ENCODE measurements at places on chromosomes 4 and X. TPM values are rescaled to one million over a fixed set of nuclear protein-coding genes. Genes with fewer than 3 reads are reported as not detected.

Gene PPP2R2C
- total RNA-seq = not detected

Gene CXCL11
- 0.06 TPM for total RNA-seq

Gene OFD1
- total RNA-seq = 8.4 TPM

DNA sequence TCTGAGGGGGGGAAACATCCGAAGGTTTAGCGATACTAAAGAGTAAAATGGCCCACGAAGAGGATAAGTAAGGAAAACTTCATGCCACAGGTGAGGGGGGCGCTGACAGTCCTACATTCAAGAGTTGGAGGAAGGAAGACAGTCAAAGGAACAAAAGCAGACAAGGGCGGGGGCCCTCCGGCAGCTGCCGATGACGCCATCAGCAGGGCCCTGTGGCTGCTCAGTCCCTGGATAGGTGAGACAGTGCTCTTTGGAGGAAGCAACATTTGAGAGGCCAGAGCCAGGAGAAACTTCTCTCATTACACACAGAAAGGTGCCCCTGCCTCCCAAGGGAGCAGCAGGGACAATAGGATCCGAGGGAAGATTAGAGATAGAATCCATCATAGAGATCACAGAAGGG lies 41.5 kb downstream of the RAB40AL start:
- DNase-seq = no peak

Gene FAM114A1
- total RNA-seq = 61.5 TPM

Gene NOA1
- 24.8 TPM for total RNA-seq

DNA sequence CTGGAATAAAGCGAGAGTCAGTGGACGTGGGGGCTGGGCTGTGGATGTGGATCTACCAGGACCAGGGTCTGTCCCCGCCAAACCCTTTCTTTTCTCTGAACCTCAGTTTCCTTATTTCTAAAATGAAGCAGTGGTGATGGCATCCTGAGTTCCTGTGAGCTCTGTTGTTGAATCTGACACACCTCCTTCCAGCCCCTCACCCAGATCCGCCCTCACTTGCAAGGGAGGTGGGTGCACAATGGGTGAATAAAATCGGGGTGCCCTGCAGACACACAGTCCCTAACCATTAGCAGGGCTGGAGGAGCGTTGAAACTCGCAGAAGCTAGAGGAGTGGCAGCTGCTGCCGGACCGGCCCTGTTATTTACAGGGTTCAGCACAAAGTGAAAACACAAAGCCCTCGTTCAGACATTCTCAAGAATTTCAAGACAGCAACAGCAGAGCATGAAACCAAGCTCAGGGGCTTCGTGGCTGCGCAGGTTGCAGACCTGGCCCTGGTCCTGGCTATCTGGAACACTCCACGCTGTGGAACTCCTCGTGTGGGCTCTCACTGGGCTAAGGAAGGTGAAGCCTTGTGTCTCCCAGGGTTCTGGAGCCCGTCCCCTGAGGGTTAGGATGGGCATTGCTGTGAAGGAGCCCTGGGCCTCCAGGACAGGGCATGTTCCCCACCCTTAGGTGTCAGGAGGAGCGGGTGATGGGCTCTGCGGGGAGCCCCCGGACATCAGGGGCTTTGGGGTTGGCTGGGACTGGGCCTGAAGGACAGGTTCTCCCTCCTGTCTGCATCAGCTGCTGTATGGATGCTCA lies 42.9 kb downstream of the PSAPL1 start:
- DNase-seq = no peak

- no peak for DNase-seq
These were observed 8.9 kb downstream of the POLA1 start for GRCh38 chrX:24702362-24703184.

DNA sequence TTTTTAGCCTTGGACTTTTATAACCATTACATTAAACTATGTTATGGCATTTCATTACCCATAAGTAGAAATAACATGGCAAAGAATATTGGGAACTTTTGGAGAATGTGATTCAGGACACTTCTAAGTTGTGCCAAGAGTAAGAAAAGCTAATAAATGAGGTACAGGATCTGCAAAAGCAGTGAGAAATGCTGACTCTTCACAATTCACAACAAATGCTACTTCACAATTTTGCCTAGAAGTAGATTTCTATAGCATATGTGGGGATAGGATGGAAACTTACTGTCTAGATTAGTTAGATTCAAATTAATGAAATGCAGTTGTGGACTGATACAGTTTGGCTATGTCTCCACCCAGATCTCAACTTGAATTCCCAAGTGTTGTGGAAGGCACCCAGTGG lies 173.7 kb downstream of the COMMD8 start:
- no peak for DNase-seq

DNA sequence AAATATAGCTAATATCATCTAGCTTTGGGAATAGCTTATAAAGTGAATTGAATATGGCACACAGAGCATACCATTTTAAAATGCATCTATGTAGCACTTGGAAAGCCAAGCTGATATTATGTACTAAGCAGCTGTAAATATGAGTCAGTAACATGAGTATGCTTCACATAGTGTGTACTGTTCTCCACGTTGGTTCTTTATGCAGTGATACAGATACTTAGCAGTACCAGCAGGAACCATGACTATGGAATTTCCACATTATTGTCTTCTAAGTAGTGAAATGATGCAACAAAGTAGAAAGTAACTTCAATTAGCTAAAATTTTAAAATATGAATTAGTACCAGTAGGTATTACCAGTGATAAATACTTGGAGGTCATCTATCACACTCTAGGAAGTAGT lies 320.1 kb downstream of the BMPR1B start:
- no peak for DNase-seq

Measured in epithelial cell of proximal tubule (primary cell).